ENCODE measurements at places on chromosomes 1 and 21.

GRCh38 chr1:235408503-235408960, 41.3 kb downstream of the TBCE start:
- no peak for DNase-seq

- no peak for DNase-seq
Measured at GRCh38 chr1:102897557-102897956, 210.8 kb downstream of the COL11A1 start.

GRCh38 chr21:34158866-34159835, 85.8 kb downstream of the MRPS6 start:
- DNase-seq: no peak

DNA sequence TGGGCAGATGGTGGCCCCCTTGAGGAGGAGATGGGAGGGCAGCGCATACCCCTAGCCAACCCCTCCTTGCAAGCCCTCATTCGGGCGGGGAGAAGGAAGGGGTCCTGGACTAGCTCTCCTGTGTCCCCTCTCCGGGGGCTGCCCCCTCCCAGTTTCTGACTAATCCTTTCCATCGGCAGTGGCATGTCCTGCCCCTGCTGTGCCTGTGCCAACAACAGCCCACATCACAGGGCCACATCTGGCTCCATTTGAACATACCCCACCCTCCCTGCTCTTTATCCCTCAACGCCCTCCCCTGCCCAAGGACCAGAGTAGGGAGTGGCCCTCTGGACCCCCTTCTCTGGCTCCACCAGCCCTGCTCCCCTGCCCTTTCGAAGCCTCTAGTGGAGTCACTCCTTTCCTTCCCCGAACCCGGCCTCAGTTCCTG, 11.0 kb upstream of the LMNA start:
- DNase-seq: no peak

DNA sequence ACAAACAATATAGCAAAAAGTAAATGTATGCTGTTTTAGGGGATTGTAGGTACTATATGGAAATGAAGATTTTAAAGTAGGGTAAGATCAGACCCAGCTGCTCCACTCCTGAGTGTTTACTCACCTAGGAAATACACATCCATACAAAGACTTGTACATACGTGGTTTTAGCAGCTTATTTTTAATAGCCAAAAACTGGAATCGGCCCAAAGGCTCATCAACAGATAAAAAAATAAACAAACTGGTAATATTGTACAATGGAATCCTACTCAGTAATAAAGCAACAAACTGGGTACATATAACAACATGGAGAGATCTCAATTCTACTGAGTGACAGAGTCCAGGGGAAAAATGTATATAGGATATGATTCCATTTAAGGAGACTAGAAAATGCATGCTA, 179.2 kb upstream of the TMEM51 start:
- no peak for DNase-seq

DNA sequence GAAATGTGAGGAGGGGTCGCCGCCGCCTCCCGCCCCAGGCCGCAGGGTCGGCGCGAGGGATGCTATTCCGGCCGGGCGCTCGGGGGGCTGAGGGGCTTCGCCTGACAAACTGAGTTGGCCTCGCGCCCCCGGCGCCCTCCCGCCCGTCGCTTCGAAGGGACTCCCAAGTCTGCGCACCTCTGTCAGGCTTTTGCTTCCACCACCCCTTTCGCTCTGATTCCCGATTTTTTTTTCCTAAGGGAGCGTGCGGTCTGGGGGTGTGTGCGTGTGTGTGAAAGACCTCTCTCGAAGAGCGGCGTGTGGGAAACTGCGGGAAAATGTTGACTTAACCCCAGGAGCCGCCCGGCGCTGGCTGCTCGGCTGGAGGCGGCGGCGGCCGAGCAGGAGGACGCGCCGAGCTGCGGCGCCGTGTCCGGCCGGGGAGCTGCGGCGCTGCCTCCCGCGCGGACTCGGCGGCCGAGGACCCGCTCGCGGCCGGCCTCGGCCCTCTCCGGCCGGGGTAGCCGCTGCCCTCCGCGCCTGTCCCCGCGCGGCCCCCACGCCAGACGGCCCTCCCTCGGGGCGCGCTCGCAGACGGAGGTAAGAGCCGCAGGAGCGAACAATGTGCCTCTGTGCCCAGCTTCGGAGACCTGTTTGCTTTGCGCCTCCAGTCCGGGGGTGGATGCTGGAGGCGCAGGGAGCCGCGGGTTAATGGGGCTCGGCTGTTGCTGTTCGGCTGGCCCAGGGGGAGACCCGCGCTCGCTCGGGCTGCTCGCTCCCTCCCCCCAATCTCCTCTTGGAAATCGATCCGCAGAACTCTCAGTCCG, 1.1 kb downstream of the ADGRL2 start:
- no peak for DNase-seq

GRCh38 chr21:35226328-35226727, 177.2 kb upstream of the RUNX1 start:
- DNase-seq: no peak

GRCh38 chr1:153293851-153294250, 18.9 kb downstream of the PGLYRP3 start:
- no peak for DNase-seq

DNA sequence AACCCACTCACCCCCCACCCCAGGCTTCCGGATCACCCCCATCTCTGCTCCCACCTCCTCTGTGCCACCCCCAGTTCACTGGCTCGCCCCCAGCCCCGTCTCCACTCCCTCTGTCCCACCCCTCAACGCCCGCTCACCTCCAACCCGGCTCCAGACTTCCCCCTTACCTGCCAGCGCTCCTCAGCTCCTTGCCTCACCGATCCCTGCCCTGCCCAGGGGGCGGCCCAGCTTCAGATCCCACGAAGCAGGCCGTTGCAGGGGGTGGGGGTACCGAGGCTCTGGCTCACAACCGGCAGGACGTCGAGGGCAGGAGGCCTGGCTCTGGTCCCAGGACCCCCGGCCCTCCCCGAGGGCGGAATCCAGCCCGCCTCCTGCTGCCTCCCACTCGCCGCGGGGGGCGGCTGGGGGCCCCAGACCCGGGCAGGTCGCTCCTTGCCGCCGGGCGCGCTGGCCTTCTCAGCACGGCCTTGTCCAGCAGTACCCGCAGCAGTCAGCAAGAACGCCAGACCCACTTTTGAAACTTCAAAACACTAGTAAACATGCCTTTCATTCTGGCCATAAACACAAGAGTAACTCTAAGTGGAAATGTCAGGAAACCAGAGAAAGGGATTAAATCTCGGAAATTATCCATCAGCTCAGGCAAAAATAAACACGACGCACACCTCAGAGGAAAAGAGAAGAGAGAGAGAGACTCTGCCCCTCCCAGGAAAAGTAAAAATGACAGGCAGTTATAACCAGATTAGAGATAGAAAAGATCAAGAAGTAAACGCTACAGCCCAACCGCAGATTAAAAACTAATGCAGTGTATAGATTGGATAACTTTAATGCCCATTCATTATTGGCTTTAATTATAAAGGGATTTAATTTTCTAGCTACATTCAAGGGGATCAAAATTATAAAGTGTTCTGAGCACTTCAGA, 1.0 kb upstream of the FAM89A start:
- no peak for DNase-seq

- no peak for DNase-seq
Measured at GRCh38 chr1:54178296-54179070, 21.3 kb downstream of the CYB5RL start.

- peak; percentile 84 for DNase-seq
Measured at GRCh38 chr1:9292361-9293240, at the start of gene SPSB1. Gene SPSB1, plus strand, starts transcription at chr1:9292894. Its CDS starts 62,998 bp downstream, at chr1:9355892.

- no peak for DNase-seq
Measured at GRCh38 chr1:168829876-168830275, 100.9 kb upstream of the DPT start.

DNA sequence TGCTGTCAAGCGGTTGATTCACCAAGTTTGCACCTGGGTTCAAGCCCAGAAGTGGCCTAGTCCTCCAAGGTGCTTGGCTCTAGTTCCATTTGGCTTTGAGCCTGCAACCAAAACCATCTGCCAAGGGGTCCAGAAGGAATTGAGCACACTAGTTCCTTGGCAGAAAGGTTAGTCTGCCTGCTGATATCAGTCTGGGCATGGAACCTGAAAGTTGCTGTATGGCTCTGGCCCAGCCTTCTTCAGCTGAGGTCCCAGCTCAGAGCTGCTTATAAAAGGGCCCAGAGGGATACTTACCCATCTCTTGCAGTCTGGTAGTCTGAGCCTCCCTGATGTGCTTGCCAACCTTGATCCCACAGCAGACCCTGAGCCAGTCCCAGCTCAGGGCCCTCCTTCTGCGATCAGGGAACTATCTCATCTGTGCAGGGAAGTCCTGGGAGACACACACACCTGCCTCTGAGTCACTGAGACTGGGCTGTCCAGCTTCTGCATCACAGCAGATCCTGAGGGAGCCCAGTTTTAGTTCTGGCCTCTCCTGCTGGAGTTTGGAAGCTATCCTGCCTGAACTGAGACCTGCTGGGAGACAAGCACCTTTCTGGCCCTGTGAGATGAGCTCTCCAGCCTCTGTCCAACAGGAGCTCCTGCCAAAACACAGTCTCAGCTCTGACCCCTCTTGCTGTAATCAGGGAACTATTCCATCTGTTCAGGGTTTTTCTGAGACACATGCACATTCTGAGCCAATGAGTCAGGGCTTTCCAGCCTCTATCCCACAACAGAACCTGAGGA, 75.8 kb downstream of the CTH start:
- no peak for DNase-seq

GRCh38 chr1:12450090-12450755, 167.8 kb downstream of the DHRS3 start:
- peak; percentile 85 for DNase-seq

DNA sequence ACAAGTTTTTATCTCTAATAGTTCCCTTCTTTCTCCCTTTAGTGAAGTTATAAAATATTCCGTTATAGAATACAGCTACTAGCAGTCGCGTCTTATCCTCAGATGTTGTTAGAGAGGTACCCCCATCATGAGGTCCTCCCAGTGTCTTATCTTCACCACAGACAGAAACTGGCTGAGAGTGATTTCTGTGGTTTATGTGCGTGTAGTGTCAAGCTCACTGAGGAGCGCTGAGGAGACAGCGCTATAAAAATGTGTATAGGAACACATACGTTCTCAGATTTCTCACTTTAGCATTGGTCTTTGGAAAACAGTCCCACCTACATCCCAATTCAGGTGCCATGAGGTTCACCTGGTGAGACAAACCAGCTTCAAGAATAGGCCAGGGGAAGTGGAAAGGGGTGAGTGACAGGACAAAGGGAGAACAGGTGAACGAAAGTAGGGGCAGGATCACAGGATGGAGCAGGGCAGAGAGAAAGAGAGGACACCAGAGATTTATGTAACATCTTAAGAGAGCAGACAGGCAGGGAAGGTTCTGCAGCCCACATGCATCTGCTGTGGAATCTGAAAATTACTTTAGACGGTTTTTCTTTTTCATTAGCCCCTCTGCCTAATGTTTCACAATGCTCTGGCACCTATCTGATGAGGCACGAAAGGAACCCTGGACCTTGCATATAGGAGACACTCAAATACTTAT, 2.7 kb upstream of the PLEKHO1 start:
- no peak for DNase-seq

DNA sequence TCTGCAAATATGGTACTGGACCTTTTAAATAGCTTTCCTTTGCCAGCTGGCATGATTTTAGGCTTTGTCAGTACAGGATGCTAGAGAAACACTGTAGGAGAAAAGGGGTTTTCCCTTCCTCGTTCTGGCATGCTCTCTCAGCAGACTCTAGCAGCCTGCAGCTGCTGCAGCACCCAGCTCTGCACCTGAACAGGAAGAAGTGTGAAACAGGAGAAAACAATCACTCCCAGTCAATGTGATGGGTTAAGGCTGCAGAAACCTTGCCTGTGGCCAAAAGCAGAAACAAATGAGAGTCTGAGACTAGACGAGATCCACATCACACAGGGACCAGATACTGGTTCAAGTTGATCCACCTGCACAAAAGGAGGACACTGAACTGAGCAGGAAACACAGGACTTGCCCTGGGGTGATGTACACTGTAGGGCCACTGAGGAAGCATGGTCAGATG, 21.2 kb downstream of the OVGP1 start:
- peak; percentile 1 for DNase-seq

GRCh38 chr1:67217938-67218337, 51.7 kb downstream of the IL23R start:
- no peak for DNase-seq

DNA sequence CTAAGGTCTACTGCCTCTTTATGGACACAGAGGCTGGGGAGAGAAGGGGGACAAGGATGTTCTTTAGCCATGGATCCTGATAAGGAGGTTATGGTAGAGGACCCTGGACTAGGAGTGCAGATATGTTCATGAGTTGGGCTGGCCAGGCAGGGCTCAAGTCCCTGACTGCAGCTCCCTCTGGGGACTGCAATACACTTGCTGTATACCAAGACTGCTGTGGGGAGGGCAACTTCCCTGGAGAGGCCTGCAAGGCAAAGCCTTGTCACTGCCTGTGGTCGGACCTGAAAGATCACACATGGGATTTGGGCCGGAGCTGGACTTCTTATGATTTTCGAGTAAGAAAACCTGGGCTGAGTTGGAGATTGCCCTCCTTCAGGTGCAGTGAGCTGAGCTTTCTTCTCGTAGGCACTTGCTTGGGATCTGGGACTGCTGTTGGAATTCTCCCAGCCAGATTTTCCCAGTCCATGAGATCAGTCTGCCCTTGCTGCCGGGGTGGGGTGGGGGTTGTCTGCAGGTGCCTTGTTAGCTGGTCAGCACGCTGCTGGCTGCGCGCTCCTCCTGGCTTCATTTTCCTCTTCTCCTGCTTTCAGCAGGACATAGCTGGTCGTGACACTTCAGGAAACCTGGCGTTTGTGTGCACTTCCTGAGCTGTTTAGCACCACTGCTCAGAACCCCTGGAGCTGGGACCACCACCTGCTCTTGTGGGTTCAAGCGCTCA, 49.0 kb upstream of the KCNJ6 start:
- no peak for DNase-seq

- no peak for DNase-seq
Measured at GRCh38 chr21:26756491-26757159, 88.6 kb downstream of the ADAMTS1 start.

DNA sequence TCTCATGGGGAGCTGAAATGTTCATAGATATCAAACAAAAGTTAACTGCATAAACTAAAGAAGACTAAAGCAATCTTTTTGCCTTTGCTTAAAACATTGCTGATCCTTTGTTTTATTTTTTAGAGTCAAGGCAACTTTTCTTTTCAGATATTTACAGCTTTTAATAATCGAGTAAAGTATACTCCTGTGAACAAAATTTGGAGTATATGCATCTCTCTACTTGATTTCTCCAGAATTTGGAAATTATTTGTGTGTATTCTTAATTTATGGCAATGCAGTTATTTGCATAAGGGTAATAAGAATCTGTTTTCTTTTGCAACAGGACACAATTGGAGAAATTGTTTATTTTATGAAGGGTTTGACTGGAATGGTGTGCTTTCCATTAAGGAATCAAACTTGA, 4.2 kb upstream of the AQP10 start:
- no peak for DNase-seq
